ENCODE measurements at places on chromosomes 4 and X.

DNA sequence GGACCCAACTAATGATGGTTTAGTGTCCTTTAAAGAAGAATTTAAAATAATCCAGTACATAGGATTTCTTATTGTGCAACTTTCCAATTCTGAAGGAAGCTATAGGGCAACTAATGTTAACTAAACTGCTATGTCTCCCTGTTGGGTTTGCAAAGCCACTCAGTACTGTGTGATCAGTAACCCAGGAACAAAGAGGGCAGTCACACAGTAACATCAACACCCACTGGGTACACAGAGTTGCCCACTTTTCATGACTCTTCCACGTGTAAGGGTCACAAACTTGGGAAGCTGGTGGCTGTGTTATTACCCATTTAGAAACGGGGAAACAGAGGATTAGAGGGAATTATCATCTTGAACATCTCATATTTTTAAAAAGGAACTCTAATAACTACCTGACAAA is 555.0 kb upstream of the DIPK2B start:
- DNase-seq, result no peak

GRCh38 chrX:23373129-23373804 is 38.6 kb downstream of the PTCHD1 start:
- no peak for DNase-seq

DNA sequence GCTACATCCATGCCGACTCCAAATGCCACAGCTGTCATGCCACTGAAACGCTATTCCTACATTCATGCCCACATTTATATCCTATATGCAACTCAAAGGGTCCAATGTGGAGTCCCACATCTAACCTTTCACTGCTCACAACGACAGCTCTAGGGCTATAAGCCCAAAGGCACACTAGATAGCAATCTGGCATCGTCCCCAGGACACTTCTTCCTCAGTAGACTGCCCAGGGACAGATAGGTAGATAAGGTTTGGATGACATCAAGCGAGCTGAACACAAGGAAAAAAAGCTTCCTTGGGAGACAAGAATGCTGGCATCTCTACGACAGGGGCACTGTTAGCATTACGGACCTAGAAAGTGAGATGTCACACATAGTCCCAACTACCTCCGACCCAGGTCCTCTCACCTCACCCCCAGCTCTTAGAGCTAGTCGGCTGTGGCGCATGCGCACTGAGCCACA is 685 bp downstream of the RAB9B start:
- DNase-seq, result no peak

GRCh38 chr4:108954880-108955279 is 192.0 kb upstream of the ETNPPL start:
- DNase-seq, result no peak

DNA sequence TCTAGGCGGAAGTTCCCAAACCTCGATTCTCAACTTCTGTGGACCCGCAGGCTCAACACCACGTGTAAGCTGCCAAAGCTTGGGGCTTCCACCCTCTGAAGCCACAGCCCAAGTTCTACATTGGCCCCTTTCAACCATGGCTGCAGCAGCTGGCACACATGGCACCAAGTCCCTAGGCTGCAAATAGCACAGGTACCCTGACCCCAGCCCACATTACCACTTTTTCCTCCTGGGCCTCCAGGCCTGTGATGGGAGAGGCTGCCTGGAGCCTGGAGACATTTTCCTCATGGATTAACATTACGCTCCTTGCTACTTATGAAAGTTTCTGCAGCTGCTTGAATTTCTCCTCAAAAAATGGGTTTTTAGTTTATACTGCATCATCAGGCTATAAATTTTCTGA is 479.5 kb downstream of the PCDH7 start:
- DNase-seq, result no peak

DNA sequence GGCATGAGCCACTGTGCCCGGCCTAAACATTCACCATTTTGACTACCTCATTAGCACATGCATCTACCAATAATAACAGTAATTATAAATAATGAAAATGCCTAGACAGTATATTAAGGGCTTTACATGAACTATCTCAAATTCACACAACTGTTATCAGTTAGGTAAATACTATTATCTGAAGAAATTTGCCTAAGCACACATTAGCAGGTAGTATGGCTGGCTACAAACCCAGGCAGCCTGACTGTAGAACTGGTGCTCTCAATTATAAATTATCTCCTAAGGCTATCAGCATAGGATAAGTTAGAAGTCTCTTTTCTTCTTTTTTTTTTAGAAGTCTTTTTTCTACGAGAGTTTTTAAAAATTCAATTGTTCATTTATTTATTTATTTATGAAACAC is 14.1 kb upstream of the CXorf38 start:
- no peak for DNase-seq

DNA sequence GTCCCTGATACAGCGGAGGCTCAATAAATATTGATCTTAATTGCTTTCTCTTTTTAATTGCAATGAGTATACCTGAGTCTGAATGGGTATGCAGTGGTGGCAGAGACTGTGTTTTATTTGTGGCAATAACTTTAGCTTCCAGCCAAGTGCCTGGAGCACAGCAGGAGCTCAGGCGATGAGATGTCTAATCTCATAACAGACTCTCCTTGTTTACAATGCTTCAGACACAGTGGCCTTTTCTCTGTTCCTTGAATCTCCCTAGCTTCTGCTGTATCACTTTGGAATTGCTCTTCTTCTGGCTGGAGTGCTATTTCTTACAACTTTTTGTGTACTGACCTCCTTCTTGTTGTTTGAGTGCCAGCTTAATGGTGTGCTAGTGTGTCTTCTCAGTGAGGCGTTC is 91.5 kb upstream of the UNC5C start:
- no peak for DNase-seq

Measured in activated naive CD4-positive, alpha-beta T cell treated with anti-CD3 and anti-CD28 coated beads for 36 hours (primary cell).